Heart right ventricle (tissue), 16 donors: ENCODE measurements at places on chromosomes 11 and 22. TPM values are rescaled to one million over a fixed set of nuclear protein-coding genes. Genes with fewer than 3 reads are reported as not detected.

DNA sequence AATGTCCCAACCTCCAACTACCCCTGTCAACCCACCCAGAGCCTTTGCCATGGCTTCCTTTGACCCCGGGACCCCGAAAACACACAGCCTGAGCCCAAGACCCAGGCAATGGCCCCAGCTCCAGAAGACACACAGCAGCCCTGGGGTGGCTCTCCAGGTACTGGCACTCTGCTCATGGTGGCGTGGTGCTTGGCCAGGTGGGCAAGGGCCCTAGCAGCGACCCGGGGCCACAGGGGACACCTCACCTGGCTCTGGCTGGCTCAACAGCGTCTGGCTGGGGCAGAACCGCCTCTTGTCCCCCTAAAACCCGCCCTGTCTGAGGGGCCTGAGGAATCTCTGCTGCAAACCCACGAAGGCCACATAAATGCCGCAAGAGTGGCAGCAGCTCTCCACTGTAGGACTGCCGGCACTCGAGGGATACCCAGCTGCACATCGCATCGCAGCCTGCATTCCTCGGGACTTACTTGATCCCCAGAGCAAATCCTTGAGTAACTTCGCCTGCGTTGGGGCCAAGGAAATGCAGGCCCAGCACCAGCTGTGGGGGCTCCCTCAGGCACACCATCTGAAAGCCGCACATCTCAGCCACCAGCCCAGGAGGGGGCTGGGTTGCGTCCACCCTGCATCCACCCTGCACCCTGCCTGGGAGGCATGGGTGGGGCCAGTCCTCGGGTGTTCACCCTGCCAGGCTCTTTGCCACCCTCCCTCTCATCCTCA, 23.1 kb upstream of the GNB1L start:
- no peak overlapping the region for H3K4me3 ChIP-seq
- no peak overlapping the region for H3K27ac ChIP-seq
- peaks cover 2% of the 10 kb centered on the region for H3K4me1 ChIP-seq
- H3K36me3 ChIP-seq: no peaks in the 10 kb centered on the region
- no peaks in the 10 kb centered on the region for H3K27me3 ChIP-seq
- DNase-seq: no peak

GRCh38 chr11:131823772-131824171, 453.4 kb downstream of the NTM start:
- no peak for DNase-seq
- no peak overlapping the region for H3K4me3 ChIP-seq
- no peaks in the 10 kb centered on the region for H3K36me3 ChIP-seq

- H3K4me3 ChIP-seq: no peak overlapping the region
- no peaks in the 10 kb centered on the region for H3K4me1 ChIP-seq
- no peaks in the 10 kb centered on the region for H3K36me3 ChIP-seq
- no peaks in the 10 kb centered on the region for H3K27me3 ChIP-seq
- DNase-seq: no peak
- no peak overlapping the region for H3K27ac ChIP-seq
Measured at GRCh38 chr11:107174856-107175255, 156.6 kb upstream of the GUCY1A2 start.

- no peaks in the 10 kb centered on the region for H3K4me1 ChIP-seq
- no peak overlapping the region for H3K27ac ChIP-seq
- DNase-seq: no peak
- no peaks in the 10 kb centered on the region for H3K36me3 ChIP-seq
Measured at GRCh38 chr11:92071660-92072059, 153.0 kb upstream of the FAT3 start.

- H3K4me3 ChIP-seq: no peak overlapping the region
- H3K4me1 ChIP-seq: peaks cover 3% of the 10 kb centered on the region
- H3K27ac ChIP-seq: no peak overlapping the region
- DNase-seq: no peak
- H3K27me3 ChIP-seq: no peaks in the 10 kb centered on the region
Measured at GRCh38 chr11:57359896-57360690, 20.9 kb downstream of the PRG3 start.

DNA sequence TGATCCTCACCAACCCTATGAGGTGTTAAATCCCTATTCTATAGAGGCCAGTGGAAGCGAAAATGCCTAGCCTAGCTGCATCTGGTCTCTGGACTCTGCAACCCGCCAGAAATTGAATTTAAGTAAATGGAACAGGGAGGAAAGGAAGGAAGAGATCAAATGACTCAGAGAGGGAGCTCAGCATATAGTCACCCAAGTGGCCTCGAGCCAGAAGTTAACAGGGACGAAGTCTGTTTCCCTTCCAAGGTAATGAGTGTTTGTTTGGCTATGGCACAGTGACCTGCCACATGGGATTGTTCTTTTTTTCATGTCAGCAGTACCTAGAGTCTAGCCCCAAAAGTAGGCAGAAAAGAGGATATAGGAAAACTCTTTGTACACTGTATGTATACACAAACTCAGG, 66.3 kb downstream of the PAK1 start:
- no peaks in the 10 kb centered on the region for H3K27me3 ChIP-seq
- no peaks in the 10 kb centered on the region for H3K36me3 ChIP-seq
- peaks cover 21% of the 10 kb centered on the region for H3K4me1 ChIP-seq
- DNase-seq: no peak
- no peak overlapping the region for H3K4me3 ChIP-seq
- no peak overlapping the region for H3K27ac ChIP-seq

The CTNND1 gene
- 62.1 TPM for total RNA-seq

GRCh38 chr11:45159781-45160365, 13.4 kb downstream of the PRDM11 start:
- peaks cover 87% of the 10 kb centered on the region for H3K4me1 ChIP-seq
- H3K4me3 ChIP-seq: no peak overlapping the region
- H3K36me3 ChIP-seq: no peaks in the 10 kb centered on the region
- no peak for DNase-seq

DNA sequence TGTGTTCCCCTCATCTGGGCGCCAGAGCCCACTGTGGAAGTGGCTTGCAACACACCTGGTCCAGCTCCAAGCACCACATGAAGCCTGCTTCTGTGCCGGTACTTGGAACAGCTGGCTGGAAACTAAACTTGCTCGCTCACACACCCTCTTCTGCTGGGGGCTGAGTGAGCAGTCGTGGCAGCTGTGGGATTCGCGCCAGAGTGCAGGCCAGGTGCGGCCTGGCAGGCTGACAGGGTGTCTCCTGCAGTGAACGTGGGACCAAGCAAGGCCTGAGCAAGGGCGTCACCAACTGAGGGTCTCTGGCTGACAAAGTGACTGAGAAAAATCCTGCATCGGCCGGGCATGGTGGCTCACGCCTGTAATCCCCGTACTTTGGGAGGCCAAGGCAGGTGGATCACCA, 15.2 kb downstream of the SMC1B start:
- H3K4me1 ChIP-seq: no peaks in the 10 kb centered on the region
- H3K4me3 ChIP-seq: no peak overlapping the region
- DNase-seq: no peak
- H3K27me3 ChIP-seq: peaks cover 3% of the 10 kb centered on the region

GRCh38 chr11:108912581-108912980, 247.7 kb downstream of the DDX10 start:
- no peaks in the 10 kb centered on the region for H3K4me1 ChIP-seq
- H3K4me3 ChIP-seq: no peak overlapping the region
- no peak for DNase-seq
- no peaks in the 10 kb centered on the region for H3K36me3 ChIP-seq

DNA sequence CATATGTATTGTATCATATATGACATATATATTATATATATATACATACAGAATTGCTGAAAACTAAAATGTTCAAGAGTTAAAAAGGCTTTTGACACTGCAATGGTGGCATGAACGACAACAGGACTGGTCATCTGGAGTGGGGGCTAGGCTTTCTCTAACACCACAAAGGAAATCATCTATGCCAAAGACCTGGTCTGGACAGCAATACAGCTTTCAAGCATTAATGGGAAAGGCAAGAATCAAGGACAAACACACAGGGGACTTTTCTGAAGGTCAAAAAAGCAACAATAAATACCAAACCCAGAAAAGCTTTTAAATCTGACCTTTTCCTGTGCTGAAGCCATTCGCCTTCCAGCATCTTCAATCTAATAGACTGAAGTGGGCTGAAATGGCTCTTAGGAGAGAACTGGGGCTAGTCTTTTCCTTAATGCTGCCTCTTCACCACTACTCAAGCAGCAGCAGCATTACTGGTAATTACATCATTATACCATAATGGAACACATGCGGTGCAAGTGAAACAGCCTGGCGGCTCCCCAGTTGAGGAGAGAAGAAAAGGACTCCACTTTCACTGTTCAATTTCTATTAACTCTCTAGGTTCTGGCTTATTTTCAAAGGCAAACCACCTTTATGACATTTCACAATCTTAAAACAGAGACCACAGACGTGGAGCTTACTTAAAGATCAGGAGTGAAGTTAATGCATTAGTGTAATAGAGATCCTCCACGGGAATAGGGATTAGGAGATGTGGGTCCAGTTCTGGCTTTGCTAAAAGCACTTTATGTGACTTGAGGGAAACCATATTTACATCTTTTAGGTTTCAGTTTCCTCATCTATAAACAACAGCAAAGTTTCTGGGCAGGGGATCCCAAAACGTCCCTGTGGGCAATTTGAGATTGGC, 63.0 kb downstream of the GAB2 start:
- no peak overlapping the region for H3K27ac ChIP-seq
- peaks cover 48% of the 10 kb centered on the region for H3K4me1 ChIP-seq
- H3K4me3 ChIP-seq: no peak overlapping the region
- DNase-seq: no peak

The RTN4R gene
- total RNA-seq: 0.64 TPM

- H3K27ac ChIP-seq: no peak overlapping the region
- no peaks in the 10 kb centered on the region for H3K27me3 ChIP-seq
- H3K4me3 ChIP-seq: no peak overlapping the region
- no peak for DNase-seq
Measured at GRCh38 chr11:100964435-100964834, 165.2 kb downstream of the PGR start.

DNA sequence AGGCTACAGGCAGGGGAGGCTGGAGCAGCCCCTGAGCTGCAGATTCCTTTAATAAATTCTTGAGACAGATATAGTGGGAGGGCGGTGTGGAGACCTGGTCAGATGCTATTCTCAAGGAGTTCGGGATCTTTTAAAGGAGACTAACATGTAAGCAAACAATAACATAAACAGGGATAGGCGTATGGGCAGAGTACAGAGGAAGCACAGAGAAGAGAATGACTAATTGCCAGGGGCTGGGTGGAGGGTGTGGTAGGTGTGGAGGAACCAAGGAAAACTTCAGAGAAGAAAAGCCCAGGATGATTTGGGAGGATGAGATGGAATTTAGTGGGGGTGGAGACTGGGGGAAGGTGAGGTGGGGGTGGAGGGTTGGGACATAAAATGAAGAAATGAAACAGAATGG, 9.7 kb upstream of the HEPHL1 start:
- no peak overlapping the region for H3K4me3 ChIP-seq
- peaks cover 7% of the 10 kb centered on the region for H3K27me3 ChIP-seq
- H3K36me3 ChIP-seq: no peaks in the 10 kb centered on the region
- DNase-seq: no peak

The MRGPRX4 gene
- total RNA-seq: not detected

DNA sequence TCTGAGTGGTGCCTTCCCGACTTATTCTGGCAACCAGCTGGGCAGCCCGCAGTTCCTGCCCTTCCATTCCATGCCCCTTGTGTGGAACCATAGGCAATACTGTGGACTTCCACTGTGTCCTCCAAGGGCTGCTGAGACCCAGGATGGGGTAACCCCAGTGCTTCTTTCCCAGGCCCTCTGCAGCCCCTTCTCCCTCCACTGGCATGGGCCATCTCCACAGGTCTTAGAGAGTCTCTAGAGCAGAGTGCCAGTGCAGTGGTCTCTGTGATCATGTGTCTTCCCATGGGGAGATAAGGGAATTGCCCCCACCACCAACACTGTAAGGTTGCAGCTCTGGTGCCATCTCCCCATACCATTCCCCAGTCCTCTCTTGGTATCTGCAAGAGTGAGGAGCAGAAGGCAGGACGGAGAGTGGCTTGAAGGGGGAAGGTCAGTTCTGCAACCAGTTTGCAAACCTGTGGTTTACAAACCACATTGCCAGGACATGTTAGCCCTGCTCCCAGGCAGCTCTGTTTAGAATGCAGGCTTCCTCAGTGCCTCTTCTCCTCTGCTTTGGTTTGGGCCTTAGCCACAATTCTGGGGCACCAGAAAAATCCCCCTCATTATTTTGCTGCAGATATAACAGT, 20.9 kb upstream of the DRD2 start:
- DNase-seq: no peak
- H3K4me3 ChIP-seq: no peak overlapping the region
- H3K4me1 ChIP-seq: no peaks in the 10 kb centered on the region
- H3K36me3 ChIP-seq: no peaks in the 10 kb centered on the region

GRCh38 chr11:120039039-120039438, 98.9 kb downstream of the TRIM29 start:
- H3K27me3 ChIP-seq: no peaks in the 10 kb centered on the region
- H3K36me3 ChIP-seq: no peaks in the 10 kb centered on the region
- H3K27ac ChIP-seq: no peak overlapping the region
- no peak for DNase-seq
- no peak overlapping the region for H3K4me3 ChIP-seq

GRCh38 chr11:74072286-74072685, 63.4 kb upstream of the UCP3 start:
- peaks cover 82% of the 10 kb centered on the region for H3K36me3 ChIP-seq
- no peak for DNase-seq
- no peaks in the 10 kb centered on the region for H3K4me1 ChIP-seq
- H3K4me3 ChIP-seq: no peak overlapping the region

DNA sequence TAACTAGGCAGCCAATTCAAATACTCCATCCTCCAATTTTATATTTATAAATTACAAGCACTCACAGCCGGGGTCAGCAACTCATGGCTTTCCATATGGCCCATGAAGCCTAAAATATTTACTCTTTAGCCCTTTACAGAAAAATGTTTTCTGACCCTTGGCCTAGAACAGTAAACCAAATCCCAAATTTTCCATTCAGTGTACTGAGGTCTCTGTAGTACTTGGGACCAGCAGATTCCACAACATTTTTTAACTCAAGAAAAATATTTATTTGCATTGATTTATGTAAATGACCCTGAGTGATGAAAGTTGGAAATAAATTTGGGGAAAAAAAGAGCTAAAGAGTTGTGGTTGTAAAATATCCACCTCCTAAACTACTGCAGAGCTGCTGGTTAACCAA, 82.6 kb downstream of the SLC1A2 start:
- no peaks in the 10 kb centered on the region for H3K27me3 ChIP-seq
- no peaks in the 10 kb centered on the region for H3K36me3 ChIP-seq
- no peak for DNase-seq
- peaks cover 5% of the 10 kb centered on the region for H3K4me1 ChIP-seq
- H3K27ac ChIP-seq: no peak overlapping the region

GRCh38 chr11:75691804-75692203, 23.0 kb upstream of the MAP6 start:
- no peaks in the 10 kb centered on the region for H3K36me3 ChIP-seq
- no peak overlapping the region for H3K4me3 ChIP-seq
- H3K27ac ChIP-seq: no peak overlapping the region
- H3K4me1 ChIP-seq: no peaks in the 10 kb centered on the region
- no peak for DNase-seq
